ENCODE measurements at places on chromosomes 3 and 15.
A peak's percentile ranks its signal among the peaks of the same experiment; 100 is the strongest.

- peak; percentile 46 for DNase-seq
These were observed 1.4 kb upstream of the NDUFAF3 start for GRCh38 chr3:49020330-49021212.

DNA sequence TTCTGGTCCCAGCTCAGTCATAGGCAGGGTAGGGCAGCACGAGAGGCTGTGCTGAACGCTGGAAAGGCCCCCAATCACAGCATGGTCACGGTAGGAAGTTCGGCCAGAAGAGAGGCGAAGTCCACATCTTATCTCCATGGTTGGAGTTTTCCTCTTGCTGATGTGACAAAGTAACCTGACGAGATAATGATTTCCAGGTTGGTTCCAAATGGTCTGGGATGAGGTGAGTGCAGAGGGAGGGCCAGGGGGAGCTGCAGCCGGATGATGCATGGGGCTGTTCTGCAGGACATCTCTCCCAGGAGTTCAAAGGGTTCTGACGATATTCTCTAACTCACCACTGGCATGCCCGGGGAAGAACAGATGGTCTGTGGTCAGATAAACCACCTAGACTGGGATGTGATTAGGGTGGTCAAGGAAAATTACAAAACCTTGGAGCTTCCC is 83.2 kb upstream of the WNT5A start:
- DNase-seq: no peak

GRCh38 chr3:157695586-157695985 is 192.4 kb upstream of the VEPH1 start:
- no peak for DNase-seq

GRCh38 chr15:90880381-90881145 is 3.7 kb upstream of the FES start:
- no peak for DNase-seq

- peak; percentile 2 for DNase-seq
These were observed 921.3 kb upstream of the NR2F2 start for GRCh38 chr15:95409211-95409610.

GRCh38 chr15:32730677-32731654 is 13.2 kb downstream of the GREM1 start:
- no peak for DNase-seq

DNA sequence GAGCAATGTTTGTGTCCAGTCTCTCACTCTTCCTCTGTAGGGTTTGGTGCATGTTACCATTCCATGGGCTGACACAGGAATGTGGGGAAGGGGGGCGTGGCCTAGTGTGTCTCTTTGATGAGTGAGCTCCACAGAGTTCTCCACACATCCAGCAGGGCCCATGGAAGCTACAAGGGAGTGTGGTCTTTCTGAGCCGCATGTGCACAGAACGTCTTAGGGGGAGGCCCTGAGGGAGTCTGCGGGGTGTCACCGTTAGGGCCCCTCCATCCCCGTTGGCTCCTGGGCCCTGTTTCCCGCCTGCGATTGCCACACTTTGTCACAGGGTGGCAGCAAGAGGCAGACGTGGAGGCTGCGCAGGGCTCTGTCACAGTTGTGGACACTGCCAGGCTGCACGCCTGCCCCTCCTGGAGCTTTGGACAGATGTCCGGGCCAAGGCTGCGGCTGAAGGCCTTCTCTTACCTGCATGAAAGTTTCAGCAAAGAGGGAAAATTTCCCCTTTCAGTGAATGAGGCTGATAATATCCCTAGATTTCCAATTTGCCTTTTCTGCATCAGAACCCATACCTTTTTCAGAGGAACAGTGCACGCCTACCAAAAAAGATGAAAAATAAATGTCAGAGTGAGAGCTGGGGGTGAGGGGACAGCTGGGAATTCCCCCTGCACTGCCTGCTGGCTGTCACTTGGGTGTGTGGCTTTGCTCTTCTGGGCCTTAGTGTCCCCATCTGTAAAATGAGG is 24.3 kb downstream of the CACNA2D3 start:
- no peak for DNase-seq

DNA sequence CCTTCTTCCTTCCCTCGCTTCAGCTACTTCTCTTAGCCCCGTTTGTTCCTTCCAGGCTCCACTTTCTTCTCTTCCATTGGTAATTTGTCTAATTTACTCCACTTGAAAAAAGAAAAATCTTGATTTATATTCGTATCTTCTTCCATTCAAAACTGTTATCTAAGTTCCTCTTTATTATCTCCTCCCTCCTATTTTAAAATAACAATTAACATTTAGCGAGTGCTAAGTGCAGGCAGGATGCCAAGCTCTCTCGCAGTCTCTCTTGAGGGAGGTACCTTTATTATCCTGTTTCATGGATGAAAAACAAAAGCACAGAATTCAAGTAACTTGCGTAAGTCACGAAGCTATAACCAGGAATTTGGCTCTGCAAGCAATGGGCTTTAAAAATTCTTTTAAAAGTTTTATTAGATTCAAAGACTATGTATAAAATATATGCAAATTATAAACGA is 418.9 kb upstream of the NAALADL2 start:
- DNase-seq: no peak

DNA sequence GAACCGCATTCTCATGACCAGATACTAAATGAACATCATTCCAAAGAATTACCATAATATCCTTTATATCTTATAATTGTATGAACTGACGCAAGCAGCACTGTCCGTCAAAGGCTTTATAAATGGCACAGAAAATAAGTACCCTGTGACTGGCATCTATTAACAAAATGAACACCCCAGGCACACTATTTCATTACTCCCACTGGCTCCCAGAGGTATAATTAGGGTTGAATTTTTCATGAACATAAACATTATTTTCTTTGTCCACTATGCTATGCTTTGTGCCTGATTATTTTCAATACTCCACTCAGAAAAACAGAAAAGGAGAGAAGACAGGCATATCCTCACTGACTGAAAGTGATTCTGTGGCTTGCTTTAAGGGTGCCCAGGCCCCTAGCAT is 71.1 kb downstream of the LYZL4 start:
- no peak for DNase-seq

DNA sequence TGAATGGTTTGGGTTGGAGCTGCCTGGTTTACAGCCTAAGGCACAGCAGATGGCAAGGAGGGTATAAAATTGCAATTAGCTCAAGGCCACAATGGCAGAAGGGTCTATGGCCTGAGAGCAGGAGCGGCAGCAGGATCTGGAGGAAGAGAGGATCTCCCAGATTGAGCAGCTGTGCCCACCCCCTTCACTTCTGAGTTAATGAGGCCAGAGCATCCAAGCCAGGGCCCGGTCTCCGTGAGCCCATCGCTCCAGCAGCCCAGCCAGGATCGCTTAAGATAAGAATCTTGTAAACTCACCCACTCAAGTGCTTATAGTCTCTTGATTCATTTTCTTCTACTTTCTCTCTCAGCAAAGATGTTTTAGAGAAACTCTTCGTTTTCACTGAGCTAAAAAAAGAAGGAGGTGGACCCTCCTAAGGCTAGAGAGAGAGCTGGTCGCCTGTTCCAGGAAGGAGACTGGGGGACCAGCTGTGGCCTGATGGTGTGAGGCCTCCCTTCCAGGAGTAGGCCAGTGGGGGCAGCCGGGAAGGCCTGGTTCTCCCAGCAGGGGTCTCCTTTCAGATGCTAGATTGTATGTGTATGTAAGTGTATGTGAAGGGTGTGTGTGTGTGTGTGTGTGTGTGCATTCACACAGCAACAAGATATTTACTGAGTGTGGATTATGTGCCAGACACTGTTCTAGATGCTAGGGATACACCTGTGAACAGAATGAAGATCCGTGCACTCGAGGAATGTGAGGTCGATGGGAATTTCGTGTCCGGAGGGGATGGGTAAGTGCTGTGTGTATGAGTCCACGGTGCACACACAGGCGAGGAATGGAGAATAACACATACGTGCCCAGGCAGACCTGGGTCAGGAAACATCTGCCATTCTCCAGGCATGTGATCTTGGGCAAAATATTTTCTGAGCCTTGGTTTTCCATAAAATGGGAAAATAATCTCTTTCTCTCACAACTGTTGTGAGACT is 18.6 kb downstream of the MAGEF1 start:
- DNase-seq: peak; percentile 81

GRCh38 chr15:63950911-63951481 is 95.3 kb downstream of the DAPK2 start:
- DNase-seq: no peak

- no peak for DNase-seq
These were observed 34.9 kb downstream of the PPCDC start for GRCh38 chr15:75058127-75058905.

DNA sequence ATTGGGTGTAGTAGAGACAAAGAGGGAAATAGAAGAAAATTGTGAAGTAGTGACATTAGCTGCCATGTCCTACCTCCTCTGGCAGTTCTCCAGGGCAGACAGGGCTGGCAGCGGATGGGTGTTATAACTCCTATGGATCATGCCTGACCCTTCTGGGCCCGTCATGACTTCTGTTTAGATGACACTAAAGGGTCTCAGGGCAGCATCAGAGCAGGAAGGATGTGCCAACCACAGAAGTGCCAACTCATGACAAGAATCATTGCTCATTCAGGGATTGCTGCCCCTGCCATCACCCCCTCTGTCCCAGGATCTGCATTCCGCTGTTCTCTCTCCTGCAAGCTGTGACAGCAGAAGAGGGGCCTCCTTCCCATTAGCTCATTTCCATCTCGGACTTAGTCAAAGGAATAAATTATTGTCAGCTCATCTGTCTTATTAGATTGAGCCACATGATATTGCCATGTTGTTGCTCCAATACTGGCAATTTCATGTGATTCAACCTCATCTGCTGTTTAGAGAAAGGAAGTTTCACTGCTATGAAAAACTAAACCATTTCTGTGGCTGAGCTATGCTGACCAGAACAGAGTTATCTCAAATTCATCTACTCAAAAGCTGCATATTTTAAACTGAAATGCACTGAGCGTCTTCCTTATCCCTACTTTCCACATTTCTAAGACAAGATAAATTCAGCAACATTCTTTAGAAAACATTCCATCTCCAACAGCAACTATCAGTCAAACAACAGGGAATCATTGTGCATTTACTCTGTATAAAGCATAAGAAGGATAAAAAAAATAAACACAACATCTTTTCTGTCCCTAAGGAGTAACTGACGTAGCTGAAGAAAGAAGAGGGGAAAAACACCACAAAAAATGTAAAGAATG is 271.6 kb downstream of the FHIT start:
- DNase-seq: no peak

DNA sequence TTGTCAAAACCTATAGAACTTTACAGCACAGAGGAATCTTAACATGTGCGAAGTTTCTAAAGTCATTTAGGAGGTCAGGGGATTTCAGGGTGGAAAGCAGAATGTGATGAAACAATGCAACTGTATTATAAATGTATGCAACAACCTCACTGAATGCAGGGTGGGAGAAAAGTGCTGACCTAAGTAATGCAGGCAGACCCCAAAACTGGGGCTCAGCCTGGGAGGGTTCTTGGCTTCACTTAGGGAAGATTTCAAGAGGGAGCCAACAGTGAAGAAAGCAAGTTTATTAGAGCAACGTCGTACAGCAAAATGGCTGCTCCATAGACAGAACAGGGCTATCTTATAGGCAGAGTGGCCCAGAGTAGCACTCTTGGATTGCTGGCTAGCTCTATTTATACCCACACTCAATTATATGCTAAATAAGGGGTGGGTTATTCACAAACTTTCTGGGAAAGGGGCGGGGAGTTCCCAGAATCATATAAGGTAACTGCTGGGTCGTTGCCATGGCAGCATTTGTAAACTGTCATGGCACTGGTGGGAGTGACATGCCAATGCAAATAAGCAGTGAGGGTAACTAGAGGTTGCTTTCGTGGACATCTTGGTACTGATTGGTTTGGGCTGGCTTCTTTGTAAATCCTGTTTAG is 14.2 kb upstream of the CAND2 start:
- DNase-seq: no peak

- DNase-seq: no peak
These were observed 27.8 kb downstream of the COL8A1 start for GRCh38 chr3:99666201-99666600.

GRCh38 chr3:55330756-55331155 is 156.3 kb downstream of the WNT5A start:
- DNase-seq: no peak
